ENCODE measurements at places on chromosomes 1 and 21. TPM values are rescaled to one million over a fixed set of nuclear protein-coding genes. Genes with fewer than 3 reads are reported as not detected.

The FALEC gene
- not detected for total RNA-seq

The SPRR2E gene
- total RNA-seq = not detected

The TMEM125 gene
- total RNA-seq = not detected

The SH2D1B gene
- not detected for total RNA-seq

The AIRE gene
- total RNA-seq = 0.05 TPM

The ITGB2 gene
- 265 TPM for total RNA-seq

- DNase-seq = no peak
- H3K27me3 ChIP-seq = no peaks in the 10 kb centered on the region
- H3K4me3 ChIP-seq = no peak within 1 kb of the TSS
- H3K4me1 ChIP-seq = peaks cover 15% of the 10 kb centered on the region
- no peaks in the 10 kb centered on the region for H3K36me3 ChIP-seq
- no peak within 1 kb of the TSS for H3K27ac ChIP-seq
These were observed at the start of gene DIO1 for GRCh38 chr1:53893999-53894636. TSS of gene DIO1 (plus strand) at chr1:53894187. CDS start at chr1:53894211, 24 bp downstream.

- no peak for DNase-seq
- H3K4me1 ChIP-seq = peaks cover 28% of the 10 kb centered on the region
- H3K27me3 ChIP-seq = peaks cover 7% of the 10 kb centered on the region
- H3K27ac ChIP-seq = peak overlapping the region; percentile 18
These were observed 2.1 kb upstream of the TP53BP2 start for GRCh38 chr1:223847781-223848345.

GRCh38 chr1:163980394-163980793 lies 578.6 kb upstream of the PBX1 start:
- no peak for DNase-seq
- H3K27ac ChIP-seq = no peak overlapping the region
- no peak overlapping the region for H3K4me3 ChIP-seq
- H3K4me1 ChIP-seq = no peaks in the 10 kb centered on the region
- H3K36me3 ChIP-seq = no peaks in the 10 kb centered on the region
- no peaks in the 10 kb centered on the region for H3K27me3 ChIP-seq

DNA sequence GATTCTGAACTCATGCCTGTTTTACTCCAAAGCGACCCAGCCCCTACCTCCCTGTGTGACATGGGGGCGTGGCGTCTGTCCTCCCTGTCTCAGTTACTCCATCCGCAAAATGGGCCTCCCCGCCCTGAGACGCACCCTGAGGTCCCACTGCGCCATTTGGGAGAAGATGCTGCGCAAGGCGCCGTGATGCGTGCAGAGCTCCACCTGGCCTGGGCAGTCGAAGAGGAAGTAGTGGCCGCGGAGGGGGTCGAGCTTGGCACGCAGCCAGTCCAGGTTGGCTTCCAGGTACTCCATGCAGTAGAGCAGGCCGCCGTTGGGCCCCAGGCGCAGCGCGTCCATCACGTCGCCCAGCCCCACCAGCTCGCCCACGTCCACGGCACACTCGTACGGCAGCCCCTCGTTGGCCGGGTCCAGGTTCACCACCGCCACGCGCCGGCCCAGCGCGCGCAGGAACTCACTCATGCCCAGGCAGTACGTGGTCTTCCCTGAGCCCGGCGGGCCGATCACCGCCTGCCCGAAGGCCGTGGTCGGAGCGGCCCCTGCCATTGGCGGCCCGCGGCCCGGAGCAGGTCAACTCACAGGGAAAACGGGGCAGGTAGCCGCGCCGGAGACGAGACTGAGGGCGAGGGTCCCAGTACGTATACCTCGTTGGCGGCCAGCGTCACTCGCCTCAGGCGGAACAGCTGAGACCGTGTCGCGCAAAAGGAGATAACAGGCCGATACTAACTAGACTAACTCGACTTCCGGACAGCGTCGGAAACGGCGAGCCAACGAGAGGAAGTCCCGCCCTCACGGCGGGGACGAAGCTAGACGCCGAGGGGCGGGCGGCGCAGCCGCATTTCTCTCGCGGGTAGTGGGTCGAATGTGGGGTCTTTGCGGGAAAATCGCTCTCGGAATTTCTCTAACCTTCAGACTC lies at the start of gene GPN2:
Gene GPN2, minus strand, starts transcription at position 733 of the 916 bp plus-strand sequence. Its CDS starts 187 bp downstream, at position 546.
- DNase-seq = peak; percentile 95
- H3K4me3 ChIP-seq = peak within 1 kb of the TSS; percentile 96
- peak within 1 kb of the TSS; percentile 94 for H3K27ac ChIP-seq
- no peaks in the 10 kb centered on the region for H3K27me3 ChIP-seq
- peaks cover 22% of the 10 kb centered on the region for H3K4me1 ChIP-seq

DNA sequence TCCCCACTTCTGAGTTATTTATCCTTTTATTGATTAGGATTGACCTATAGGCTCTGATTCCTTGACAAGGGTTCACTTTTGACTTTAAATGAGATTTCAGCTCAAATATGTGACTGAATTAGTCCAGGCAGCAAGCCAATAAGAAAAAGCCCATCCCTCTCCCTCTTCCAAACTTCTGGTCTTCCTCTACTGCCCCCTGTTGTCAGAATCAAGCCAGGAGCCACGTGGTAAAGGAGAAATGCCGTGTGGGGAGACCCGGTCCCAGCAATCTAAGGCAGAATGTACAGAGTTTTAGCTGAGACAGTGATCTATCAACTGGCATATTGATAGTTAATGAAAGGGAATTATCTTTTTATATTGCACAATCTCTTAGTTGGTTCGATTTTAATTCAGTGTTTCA lies 5.2 kb downstream of the ADAMTS5 start:
- H3K36me3 ChIP-seq = no peaks in the 10 kb centered on the region
- DNase-seq = no peak
- no peak overlapping the region for H3K27ac ChIP-seq
- peaks cover 22% of the 10 kb centered on the region for H3K27me3 ChIP-seq
- H3K4me1 ChIP-seq = no peaks in the 10 kb centered on the region

GRCh38 chr1:27237112-27237511 lies 2.7 kb downstream of the WDTC1 start:
- no peak for DNase-seq
- H3K36me3 ChIP-seq = peaks cover 3% of the 10 kb centered on the region
- peaks cover 23% of the 10 kb centered on the region for H3K4me1 ChIP-seq

- no peaks in the 10 kb centered on the region for H3K27me3 ChIP-seq
- no peak overlapping the region for H3K4me3 ChIP-seq
- no peaks in the 10 kb centered on the region for H3K36me3 ChIP-seq
- H3K4me1 ChIP-seq = no peaks in the 10 kb centered on the region
These were observed 230.1 kb downstream of the TRABD2B start for GRCh38 chr1:47766832-47767740.

DNA sequence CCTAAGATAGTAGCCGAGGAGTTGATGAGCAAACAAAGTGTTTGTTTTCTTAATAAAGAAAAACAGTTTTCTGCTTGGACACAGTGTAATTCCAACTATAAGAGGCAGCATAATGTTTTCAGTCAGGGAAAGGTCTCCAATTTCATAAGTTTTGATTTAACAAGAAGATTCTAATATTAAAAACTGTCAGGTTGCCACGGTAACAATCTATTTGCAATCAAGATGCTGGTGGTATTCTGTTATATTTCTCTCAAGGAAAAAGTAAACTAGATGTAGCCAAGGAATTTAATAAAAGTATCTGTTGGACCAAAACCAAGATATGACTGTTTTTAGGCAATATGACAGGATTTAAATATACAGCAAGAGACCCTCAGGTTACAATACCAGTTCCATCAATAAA lies 211.7 kb downstream of the SMYD3 start:
- H3K4me1 ChIP-seq = peaks cover 4% of the 10 kb centered on the region
- H3K36me3 ChIP-seq = no peaks in the 10 kb centered on the region
- no peak overlapping the region for H3K4me3 ChIP-seq
- DNase-seq = no peak

DNA sequence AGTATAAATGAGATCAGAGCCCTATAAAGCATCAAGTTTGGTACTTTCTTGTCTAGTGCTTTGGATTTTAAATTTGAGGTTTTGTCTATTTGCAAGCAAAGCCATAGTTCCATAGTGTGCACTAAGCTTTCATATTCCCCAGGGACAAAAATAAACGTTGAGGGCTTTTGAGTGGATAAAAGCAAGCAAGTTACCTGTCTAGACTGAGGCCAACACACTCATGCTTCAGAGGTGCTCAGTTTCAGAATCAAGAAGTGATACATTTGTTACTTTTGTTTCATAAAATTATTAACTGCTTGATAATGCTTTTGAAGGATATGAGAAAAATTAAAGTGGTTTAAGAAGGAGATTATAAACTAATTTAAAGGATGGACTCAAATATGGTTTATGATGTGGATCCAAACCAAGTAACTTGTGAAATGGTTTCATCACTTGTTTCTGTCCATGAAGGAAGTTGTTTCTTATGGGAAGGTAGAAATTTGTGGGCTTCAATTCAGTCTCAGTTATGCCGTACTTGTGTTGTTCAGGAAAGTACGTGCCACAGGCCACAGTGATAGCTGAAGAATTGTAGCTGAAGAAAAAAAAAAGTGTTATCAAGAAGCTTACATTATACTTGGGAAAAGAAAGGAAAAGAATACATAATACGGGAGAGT lies 71.2 kb downstream of the CHRM3 start:
- H3K4me3 ChIP-seq = peak overlapping the region; percentile 31
- DNase-seq = no peak
- H3K27ac ChIP-seq = no peak overlapping the region
- H3K27me3 ChIP-seq = no peaks in the 10 kb centered on the region
- H3K4me1 ChIP-seq = peaks cover 4% of the 10 kb centered on the region
- H3K36me3 ChIP-seq = no peaks in the 10 kb centered on the region

DNA sequence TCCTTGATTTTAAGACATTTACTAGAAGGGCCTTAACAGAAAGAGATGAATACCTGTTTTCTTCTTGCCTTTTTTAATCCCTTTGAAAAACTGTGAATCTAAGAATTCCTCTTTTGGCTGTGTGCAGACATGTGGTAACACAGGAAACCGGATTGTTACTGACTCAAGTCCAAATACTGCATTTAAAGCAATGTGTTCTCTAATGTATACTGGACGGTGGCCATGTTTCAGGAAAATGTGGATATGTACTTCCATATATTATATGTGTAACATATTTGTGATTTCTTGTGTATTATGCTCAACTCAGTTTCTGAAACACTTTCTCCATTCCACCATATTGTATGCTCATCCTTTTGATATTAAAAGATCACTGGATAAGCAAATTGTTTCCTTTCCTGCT lies 185.1 kb downstream of the LRRC7 start:
- H3K36me3 ChIP-seq = no peaks in the 10 kb centered on the region
- H3K4me3 ChIP-seq = no peak overlapping the region
- H3K27ac ChIP-seq = no peak overlapping the region
- DNase-seq = no peak
- H3K4me1 ChIP-seq = no peaks in the 10 kb centered on the region
- H3K27me3 ChIP-seq = no peaks in the 10 kb centered on the region

DNA sequence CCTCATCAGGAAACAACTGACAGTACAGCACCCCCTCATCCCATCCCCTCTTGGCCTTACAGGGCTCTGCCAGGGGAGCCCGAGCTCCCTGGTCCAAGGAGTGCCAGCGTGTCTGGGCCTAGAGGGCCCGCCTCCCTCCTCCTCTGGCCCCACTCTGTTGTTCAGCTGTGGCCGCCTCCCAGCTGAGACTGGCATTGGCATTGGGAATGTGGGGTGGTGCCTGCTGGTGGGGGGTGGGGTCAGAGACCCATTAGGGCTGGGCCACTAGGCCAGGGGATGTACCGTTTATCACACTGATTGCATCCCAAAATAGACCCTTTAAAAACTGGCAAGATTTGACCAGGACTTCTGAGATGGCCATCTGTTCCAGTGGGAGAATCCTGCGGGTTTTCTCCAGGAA lies 1.4 kb downstream of the LDLRAP1 start:
- H3K27ac ChIP-seq = no peak overlapping the region
- H3K4me1 ChIP-seq = peaks cover 33% of the 10 kb centered on the region
- H3K36me3 ChIP-seq = no peaks in the 10 kb centered on the region
- DNase-seq = no peak
- H3K27me3 ChIP-seq = peaks cover 15% of the 10 kb centered on the region

GRCh38 chr21:35100349-35100811 lies 51.3 kb upstream of the RUNX1 start:
- no peaks in the 10 kb centered on the region for H3K36me3 ChIP-seq
- H3K27me3 ChIP-seq = no peaks in the 10 kb centered on the region
- H3K4me3 ChIP-seq = no peak overlapping the region
- no peak overlapping the region for H3K27ac ChIP-seq

- DNase-seq = no peak
- no peak overlapping the region for H3K4me3 ChIP-seq
- peaks cover 11% of the 10 kb centered on the region for H3K27me3 ChIP-seq
- no peaks in the 10 kb centered on the region for H3K36me3 ChIP-seq
- no peak overlapping the region for H3K27ac ChIP-seq
These were observed 4.6 kb upstream of the PRDM16 start for GRCh38 chr1:3064296-3064850.

- DNase-seq = no peak
- peaks cover 2% of the 10 kb centered on the region for H3K4me1 ChIP-seq
- no peak overlapping the region for H3K4me3 ChIP-seq
- H3K27ac ChIP-seq = no peak overlapping the region
- H3K27me3 ChIP-seq = no peaks in the 10 kb centered on the region
- H3K36me3 ChIP-seq = peaks cover 43% of the 10 kb centered on the region
These were observed 32.3 kb downstream of the AGT start for GRCh38 chr1:230681599-230681998.

DNA sequence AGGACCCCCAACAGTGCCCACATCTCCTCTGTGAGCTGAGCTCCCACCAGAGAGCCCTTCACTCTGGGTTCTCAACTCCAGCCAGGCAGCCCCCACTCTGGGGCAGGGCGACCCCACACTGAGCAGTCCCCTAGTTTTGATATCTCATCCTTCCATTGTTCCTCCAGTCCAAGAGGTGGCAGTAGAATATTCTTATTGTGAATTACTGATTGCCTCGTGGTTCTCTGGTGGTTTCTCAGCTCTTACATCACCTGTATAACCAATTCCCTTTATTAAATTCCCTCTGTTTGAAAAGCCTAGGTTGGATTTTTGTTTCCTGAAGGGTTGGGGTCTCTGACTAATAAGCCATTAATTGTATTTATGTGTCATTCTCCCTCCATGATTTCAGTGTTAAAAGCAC lies 407.5 kb downstream of the SETD4 start:
- H3K36me3 ChIP-seq = no peaks in the 10 kb centered on the region
- DNase-seq = no peak
- H3K27ac ChIP-seq = no peak overlapping the region
- no peak overlapping the region for H3K4me3 ChIP-seq

All from activated CD4-positive, alpha-beta T cell treated with anti-CD3 and anti-CD28 coated beads, Interleukin-2, amount 10 ng/mL, durations not matched to agents 24 days and 14 days (primary cell).